Cerebellum (tissue), 4 donors: ENCODE measurements at places on chromosomes 1 and 21. TPM values are rescaled to one million over a fixed set of nuclear protein-coding genes. Genes with fewer than 3 reads are reported as not detected.

The TMEM51 gene
- 4.7 TPM for total RNA-seq

The CD101 gene
- total RNA-seq, result 1.6 TPM

- DNase-seq, result peak; percentile 68
Observed at GRCh38 chr1:207644852-207645634, at the start of gene CR1L. TSS of gene CR1L (plus strand) at chr1:207645133. CDS start at chr1:207645234, 101 bp downstream.

DNA sequence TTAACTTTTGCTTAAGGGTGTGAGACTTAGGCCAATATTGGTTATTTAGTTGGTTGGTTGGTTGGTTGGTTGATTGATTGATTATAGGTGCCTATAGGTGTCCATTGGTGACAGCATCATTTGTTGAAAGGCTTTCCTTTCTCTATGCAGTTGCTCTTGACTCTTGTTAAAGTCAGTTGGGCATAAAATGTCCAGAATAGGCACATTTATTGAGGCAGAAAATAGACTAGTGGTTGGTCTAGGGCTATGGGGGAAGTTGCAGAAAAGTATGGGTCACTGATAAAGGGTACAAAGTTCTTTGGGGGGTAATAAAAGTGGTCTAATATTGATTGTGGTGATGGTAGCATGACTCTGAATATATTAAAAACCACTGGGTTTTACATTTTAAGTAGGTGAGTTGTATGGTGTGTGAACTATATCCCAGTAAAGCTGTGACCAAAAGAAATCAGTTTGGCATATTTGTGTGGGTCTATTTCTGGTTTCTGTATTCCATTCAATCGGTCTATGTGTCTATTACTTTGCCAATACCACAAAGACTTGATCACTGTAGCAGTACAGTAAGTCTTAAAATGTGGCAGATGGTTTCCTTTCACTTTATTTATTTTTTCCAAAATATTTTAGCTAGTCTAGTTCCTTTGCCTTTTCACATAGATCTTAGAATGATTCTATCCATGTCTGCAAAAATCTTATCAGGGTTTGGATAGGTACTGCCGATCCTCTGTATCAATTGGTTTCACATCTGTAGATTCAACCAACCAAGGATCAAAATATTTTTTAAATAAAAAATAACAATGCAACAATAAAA is 63.0 kb downstream of the ATP1A1 start:
- no peak for DNase-seq

The PEF1 gene
- 29.2 TPM for total RNA-seq

DNA sequence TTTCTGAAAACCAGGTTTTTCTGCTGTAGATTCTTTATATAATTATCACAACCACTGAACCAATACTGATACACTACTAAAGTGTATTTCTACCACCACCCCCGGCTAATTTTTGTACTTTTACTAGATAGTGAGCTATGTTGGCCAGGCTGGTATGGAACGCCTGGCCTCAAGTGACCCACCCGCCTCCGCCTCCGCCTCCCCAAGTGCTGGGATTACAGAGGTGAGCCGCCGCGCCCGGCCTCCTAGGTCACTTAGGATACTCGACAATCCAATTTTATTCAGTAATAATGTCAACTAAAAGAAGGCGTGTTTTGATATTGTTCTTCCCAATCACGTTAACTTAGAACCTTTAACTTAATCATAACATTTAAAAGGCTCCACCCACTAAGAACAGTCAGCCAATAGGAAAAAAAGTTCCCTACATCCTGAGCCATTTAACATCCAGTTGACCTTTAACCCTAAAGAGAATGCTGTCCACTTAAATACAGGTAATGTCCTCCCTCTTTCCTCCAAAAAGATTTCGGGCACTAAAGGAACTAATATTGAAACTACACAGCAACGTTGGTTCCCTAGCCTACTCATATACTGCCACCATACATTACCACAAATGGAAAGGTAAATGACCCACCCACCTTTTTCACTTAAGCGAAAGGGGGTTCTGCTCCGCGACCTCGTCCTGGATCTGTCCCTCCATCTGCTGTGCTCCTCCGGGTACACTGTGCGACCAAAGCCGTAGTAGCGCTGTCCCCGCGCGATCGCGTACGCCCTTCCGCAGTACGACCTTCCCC is 1.2 kb downstream of the RSRP1 start:
- DNase-seq, result no peak

DNA sequence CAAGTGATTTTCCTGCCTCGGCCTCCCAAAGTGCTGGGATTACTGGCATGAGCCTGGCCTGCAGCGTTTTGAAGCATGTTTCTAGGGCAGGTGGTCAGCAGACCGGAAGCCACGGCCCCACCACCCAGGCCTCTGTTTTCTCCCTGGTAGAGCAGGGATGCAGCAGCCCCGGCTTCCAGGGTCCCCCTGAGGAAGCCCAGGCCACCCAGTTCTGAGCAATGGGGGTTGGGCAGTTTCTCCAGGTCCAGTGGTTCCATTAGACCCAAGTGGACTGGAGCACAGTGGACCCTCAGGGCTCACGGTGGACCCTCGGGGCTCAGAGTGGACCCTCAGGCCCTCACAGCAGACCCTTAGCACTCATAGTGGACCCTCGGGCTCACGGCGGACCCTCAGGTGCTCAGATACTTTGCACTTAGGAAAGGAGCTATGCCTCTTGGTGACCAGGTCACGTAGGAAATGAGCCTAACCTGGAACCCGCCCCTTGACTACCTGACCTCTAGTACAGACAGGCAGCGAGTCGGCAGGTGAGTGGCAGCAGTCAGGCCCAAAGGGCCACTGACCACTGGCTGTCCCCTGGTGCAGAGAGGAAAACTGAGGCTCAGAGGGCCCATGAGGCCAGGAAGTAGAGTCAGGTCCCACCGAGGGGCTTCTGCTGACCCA is 4.6 kb upstream of the FNDC10 start:
- DNase-seq, result no peak

The FALEC gene
- 2.2 TPM for total RNA-seq

The C1orf115 gene
- 11.1 TPM for total RNA-seq

- DNase-seq, result no peak
Observed at GRCh38 chr1:169363046-169363730, 4.4 kb downstream of the NME7 start.

DNA sequence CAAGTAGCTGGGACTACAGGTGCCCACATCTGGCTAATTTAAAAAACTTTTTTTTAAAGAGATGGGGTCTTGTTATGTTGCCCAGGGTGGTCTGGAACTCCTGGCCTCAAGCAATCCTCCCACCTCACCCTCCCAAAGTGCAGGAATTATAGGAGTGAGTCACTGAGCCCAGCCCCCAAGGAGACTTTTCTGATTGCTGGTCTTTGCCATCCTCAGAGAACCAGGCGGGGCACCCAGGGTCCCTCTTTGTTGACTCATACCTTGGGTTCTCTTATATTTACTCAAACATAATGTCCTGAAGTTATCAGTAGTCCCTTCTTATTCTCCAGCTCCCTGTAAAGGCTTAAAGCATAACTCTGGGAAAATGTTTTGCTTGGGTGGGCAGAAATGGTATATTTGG is 51.1 kb downstream of the KIF26B start:
- no peak for DNase-seq

DNA sequence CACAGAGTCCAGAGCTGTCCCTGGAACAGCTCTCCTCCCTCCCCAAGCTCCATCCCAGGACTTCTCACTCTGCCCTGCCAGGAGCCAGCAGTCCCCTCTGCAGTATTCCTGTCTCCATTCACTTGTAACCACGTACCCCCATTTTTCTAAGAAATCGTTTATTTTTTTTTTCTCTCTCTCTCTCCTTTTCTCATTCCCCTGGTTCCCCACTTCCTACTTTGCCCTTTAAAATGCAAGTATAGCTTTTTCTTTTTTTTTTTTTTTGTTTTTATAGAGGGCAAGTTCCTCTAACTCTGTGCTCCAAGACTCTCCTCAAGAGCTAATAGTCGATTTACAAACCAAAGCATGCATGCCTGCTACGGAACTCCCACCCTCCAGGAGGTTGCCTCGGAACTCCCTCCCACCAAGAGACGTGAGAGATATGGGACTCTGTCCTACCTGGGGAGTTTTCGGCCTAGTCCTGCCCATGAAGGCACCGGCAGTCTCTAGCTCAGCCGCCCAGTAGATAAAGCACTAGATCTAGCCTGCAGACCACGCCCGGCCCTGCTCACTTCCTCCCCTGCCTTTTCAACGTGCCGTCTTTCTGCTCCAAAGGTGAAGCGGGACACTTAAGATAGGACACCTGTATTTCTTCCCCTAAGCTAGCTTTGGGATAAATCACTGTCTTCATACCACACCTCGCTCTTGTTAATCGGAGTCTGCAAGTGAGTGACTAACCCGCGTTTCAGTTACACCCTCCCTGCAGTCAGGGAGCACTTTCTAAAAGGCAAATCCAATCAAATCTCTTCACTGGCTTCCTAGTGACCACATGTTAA is 27.7 kb downstream of the TNFRSF9 start:
- no peak for DNase-seq

DNA sequence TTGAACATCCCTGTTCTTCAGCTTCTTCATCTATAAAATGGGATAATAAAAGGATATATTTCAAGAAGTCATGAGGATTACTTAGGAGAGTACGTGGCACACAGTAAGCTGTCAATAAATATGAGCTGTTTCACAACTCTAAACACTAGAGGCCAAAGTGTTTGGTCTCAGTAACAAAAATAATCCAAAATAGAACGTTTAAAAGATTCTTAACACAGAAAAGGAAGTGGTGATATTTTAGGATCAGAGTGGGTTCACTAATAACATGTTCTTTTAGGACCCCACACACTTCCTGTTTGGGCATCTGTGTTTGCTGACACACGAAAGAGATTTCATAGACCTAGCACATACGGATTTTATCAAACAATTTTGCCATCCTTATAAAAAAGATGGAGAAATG is 32.9 kb downstream of the TNFSF18 start:
- no peak for DNase-seq

GRCh38 chr1:12125422-12126355 is 41.1 kb upstream of the TNFRSF1B start:
- no peak for DNase-seq

DNA sequence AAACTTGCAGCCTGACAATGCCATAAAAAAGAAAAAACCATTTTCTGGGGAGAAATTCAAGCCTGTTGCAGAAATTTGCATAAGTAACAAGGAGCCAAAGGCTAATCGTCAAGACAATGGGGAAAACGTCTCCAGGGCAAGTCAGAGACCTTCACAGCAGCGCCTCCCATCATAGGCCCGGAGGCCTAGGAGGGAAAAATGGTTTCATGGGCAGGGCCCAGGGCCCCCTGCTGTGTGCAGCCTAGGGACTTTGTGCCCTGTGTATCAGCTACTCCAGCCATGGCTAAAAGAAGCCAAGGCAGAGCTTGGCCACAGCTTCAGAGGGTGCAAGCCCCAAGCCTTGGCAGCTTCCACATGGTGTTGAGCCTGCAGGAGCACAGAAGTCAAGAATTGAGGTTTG is 369.5 kb downstream of the NTNG1 start:
- DNase-seq, result no peak

GRCh38 chr21:33539616-33540015 is 2.3 kb downstream of the GART start:
- no peak for DNase-seq

DNA sequence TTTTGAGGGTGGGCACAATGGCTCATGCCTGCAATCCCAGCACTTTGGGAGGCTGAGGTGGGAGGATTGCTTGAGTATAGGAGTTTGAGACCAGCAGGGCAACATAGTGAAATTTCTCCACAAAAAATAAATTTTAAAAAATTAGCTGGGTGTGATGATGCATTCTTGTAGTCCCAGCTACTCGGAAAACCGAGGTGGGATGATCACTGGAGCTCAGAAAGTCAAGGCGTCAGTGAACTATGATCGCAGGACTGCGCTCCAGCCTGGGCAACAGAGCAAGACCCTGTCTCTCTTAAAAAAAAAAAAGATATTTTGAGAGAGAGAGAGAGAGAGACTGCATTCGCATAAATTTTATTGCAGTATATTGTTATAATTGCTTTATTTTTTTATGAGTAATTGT is 75.9 kb upstream of the B3GALT5 start:
- no peak for DNase-seq

DNA sequence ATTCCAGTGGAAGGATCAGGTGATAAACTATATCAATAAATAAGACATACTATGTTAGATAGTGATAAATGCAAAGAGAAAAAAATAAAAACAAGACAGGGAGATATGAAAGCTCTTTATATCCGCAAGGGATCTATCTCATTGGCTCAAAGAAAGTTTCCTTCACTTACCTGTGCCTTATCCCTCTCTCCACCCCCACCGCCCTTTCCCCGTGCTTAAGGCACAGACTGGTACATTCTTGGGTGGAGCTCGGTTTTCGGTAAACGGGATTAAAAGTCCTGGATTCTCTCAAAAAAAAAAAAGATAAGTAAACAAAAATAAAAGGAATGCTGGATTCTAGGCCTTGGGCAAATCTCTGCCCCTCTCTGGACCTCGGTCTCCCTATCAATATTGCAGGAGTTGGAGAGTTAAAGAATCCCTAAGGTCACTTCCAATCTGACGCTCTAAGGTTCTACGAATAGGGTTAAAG is 593 bp upstream of the DNAJC16 start:
- DNase-seq, result no peak

- no peak for DNase-seq
Observed at GRCh38 chr1:158371188-158371953, 17.7 kb downstream of the CD1E start.

DNA sequence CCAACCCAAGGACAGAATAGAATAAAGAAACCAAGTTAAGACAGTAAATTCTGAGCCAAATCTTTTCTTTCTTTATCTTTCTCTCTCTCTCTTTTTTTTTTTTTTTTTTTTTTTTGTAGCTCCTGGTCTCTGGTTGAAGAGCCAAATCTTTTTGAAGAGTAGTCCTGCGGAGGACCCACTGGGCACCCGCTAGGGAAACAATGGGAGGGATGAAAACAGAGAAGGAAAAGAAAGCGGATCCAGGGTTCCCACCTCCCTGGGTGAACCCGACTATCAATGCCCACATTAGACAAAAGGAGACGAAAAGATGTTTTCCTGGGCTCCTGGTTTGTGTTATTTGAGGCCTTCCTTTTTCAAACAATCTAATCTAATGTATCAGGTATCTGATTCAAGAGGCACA is 49.8 kb upstream of the FBXO28 start:
- no peak for DNase-seq

The S100A1 gene
- total RNA-seq, result 1.5 TPM
